Neuronal stem cell (in vitro differentiated cells): ENCODE measurements at places on chromosomes 1 and 21.
A peak's percentile ranks its signal among the peaks of the same experiment; 100 is the strongest.

DNA sequence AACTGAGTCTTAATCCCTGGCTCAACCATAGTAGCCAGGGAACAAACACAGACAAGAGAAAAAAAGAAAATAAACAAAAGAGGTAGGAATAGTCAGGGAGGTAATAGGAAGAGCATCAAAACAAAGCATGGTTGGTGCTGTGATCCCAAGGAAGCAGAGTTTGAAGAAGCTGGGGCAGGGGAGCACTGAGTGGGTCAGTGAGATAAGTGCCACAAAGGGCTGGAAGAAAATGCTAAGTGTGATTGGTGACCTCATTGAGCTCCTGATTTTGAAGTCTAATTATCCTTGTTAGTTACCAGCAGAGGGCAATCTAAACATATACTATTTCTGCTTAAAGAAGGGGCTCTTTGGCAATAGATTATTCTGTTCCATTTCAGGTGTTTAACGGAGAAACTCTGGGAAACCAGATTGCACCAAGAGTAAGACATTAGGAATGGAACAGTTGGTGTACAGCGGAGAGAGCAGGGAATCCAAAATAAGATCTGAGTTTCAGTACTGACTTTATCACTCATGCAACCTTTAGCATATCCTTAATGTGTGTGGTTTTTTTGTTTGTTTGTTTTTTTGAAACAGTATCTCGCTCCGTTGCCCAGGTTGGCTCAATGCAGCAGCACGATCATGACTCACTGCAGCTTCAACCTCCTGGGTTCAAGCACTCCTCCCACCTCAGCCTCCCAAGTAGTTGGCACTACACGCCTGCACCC, 30.7 kb upstream of the KIAA1614 start:
- H3K27ac ChIP-seq, result no peak overlapping the region
- no peak overlapping the region for H3K4me3 ChIP-seq
- H3K36me3 ChIP-seq, result peaks cover 1% of the 10 kb centered on the region
- peak; percentile 14 for DNase-seq
- no peaks in the 10 kb centered on the region for H3K27me3 ChIP-seq

GRCh38 chr21:44681861-44682579, at the start of gene KRTAP12-1:
Gene KRTAP12-1, minus strand, starts transcription at chr21:44682163. Its CDS starts 40 bp downstream, at chr21:44682123.
- no peak within 1 kb of the TSS for H3K27ac ChIP-seq
- no peaks in the 10 kb centered on the region for H3K36me3 ChIP-seq
- H3K4me3 ChIP-seq, result no peak within 1 kb of the TSS
- no peaks in the 10 kb centered on the region for H3K27me3 ChIP-seq

DNA sequence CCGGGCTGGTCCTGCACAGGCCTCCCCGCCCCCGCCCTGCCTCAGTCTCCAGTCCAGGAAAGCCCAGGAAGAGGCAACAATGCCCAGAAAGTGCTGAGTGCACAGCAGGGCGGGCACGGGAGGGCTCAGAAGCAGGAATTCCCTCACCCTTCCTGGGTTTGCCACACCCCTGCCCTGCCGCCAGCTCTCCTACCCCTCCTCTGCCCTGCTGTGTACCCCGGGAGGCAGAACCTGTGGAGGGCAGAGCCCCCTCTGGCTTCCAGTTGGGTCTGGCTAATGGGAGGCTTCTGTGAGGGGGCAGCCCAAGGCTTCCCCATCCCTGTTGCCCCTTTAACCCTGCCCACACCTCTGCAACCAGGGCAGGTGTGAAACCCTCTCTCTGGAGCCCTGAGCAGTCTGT, 47.5 kb upstream of the CSF3R start:
- H3K36me3 ChIP-seq, result no peaks in the 10 kb centered on the region
- no peak overlapping the region for H3K4me3 ChIP-seq
- no peaks in the 10 kb centered on the region for H3K27me3 ChIP-seq
- no peaks in the 10 kb centered on the region for H3K4me1 ChIP-seq
- no peak overlapping the region for H3K27ac ChIP-seq

GRCh38 chr1:27116232-27116631, 38.7 kb downstream of the SLC9A1 start:
- DNase-seq, result no peak
- peaks cover 20% of the 10 kb centered on the region for H3K4me1 ChIP-seq
- H3K27me3 ChIP-seq, result no peaks in the 10 kb centered on the region
- peaks cover 14% of the 10 kb centered on the region for H3K36me3 ChIP-seq

GRCh38 chr1:237841485-237841884, 49.2 kb downstream of the ZP4 start:
- no peaks in the 10 kb centered on the region for H3K36me3 ChIP-seq
- H3K4me3 ChIP-seq, result no peak overlapping the region
- no peak overlapping the region for H3K27ac ChIP-seq
